ENCODE measurements at places on chromosomes 1 and 21.

- peak; percentile 65 for DNase-seq
Measured at GRCh38 chr1:40939320-40940059, 40.0 kb upstream of the CTPS1 start.

GRCh38 chr21:44299085-44299457, 782 bp upstream of the PFKL start:
- DNase-seq: no peak

DNA sequence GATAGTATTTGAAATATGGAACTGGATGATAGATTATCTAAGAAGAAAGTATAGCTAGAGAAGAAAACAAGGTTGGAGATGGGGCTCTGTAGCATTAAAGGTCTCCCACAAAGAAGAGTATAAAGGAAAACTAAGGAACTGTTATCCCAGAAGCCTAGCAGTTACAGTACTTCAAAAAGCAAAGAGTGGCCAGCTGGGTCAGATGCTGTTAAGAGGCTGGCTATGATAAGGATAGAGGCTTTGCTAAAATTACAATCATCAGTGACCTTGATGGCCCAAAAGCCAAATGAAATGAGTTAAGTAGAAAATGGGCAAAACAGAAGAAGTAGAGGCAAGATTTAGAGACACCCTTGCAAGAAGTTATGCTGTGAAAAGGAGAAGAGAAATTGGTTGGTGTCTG, 25.1 kb upstream of the ANGPTL1 start:
- no peak for DNase-seq

DNA sequence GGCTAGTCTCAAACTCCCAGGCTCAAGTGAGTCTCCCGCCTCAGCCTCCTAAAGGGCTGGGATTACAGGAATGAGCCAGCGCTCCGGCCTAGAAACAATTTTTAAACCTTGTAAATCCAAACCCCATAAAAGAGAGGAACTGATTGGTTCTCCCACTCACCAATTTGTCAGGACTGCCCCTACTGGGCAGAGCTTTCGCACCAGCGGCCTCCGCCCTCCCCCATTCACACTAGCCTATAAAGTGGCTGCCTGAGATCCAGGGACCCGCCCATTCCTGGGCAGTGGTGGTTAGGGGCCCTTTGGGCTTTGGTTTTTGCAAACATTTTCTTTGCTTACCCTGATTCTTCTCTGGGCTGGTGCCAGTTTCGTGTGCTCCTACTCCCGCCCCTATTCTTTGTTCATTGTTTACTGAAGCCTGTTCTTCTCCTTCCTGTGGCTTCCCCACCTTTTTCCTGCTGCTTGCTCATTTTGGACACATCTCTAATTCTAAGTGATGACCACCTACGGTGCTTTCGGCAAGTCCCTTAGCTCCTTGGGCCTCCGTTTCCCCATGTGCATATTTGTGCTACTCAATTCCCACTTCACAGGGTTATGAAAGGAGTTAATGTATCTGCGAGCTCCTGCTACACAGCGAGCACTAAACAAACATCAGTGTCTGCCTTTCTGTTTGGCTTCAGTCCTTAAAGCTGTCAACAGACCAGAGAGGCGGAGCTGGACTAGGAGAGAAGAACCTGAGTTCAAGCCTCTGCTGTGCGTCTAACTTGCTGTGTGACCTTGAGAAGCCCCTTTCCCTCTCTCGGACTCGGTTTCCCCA, 39.8 kb upstream of the CLIC4 start:
- peak; percentile 91 for DNase-seq

DNA sequence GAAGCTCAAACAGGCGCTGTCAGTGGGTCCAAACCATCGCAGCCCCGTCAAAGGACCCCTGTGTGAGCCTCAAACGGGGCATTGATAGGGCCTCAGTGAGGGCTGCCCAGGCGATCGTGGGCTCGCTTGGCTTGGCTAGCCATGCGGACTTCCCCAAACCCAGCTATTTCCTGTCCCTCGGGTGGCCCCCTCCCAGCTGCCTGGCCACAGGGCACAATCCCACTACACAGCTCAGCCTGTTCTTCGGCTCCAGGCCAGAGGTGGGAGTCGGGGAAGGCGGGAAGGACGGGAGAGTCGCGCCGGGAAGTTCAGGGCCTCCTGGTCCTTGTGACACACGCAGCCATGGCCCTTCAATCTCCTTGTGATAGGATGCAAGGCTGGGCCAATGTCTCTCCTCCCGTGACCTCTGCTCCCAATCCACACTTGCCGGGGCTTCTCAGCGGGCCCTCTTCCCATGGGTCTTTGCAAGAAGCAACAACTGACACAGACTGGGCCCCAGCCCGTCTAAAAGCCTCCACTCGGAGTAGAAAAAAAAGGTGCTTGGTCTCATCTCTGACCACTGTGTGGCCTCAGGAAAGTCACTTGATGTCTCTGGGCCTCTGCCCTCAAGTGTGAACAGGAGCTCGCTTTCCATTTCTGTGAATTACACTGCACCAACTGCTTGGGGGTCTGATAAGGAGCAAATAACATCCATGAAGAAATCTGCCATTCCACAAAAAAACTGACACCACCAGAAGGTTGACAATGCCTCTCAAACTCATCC, 7.1 kb upstream of the MATN1 start:
- no peak for DNase-seq

GRCh38 chr1:34176830-34177603, at the start of gene C1orf94:
Gene C1orf94 (plus strand): TSS chr1:34176907. CDS start chr1:34177790, 883 bp downstream.
- no peak for DNase-seq

DNA sequence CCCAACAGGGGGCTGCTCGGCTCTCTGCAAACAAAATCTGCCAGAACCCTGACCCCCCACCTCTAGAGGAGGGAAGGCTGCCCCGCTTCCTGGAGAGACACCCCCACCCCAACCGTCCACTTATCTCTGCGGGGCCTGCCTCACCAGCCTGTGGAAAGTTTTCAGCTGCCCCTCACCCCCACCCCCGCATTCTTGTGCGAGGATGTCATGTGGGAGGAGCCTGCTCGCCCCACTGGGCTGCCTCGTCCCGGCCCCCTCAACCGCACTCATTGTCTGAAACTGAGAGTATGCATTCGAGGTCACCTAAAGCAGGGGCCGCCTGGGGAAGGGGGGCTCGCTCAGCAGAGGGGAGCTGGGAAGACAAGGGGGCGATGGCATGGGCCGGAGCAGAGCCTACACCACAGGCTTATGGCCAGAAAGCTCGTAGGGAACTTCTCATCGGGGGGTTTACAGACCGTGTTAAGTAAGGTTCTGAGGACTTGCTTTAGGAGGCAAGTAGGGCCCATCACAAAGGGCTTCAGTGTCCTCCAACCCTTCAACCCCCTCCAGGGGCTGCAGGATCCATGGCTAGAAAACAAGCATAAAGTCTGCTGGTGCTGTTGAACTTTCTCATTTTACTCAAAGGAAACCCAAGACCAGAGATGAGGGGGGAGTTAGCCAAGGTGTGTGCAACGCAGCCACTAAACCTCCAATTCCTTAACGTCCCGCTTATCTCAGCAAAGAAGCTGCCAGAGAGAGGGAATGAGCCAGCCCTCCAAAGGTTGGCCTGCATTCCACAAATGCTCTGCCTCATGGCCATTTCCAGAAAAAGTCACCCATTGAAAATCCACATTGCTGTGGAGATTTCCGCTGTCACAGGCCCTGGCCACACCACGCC, 9.4 kb downstream of the EPHA2 start:
- peak; percentile 82 for DNase-seq

GRCh38 chr1:48093696-48094528, 96.7 kb upstream of the TRABD2B start:
- peak; percentile 63 for DNase-seq

DNA sequence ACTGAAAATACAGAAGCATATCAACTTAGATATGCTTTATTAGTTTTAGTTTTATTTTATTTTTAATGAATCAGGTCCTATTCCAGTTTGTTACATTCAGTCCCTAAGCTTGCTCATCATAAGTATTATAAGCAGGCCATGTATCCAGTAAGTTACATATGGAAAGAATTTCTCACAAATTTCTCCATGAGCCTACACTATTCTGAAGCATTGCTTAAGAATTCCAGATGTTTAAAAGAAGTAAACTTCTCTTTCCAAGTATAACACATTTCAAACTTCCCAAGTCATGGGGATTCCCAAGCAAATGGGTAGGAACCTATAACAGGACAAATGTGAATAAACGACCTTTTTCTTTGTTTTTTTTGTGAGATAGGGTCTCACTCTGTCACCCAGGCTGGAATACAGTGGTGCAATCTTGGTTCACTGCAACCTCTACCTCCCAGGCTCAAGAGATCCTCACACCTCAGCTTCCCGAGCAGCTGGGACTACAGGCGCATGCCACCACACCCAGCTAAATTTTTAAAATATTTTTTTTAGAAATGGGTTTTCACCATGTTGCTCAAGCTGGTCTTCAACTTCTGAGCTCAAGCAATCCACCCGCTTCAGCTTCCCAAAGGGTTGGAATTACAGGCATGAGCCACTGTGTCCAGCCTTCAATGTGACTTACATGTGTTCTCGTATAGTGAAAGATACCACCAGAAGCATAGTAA, 39.0 kb downstream of the ST7L start:
- no peak for DNase-seq

DNA sequence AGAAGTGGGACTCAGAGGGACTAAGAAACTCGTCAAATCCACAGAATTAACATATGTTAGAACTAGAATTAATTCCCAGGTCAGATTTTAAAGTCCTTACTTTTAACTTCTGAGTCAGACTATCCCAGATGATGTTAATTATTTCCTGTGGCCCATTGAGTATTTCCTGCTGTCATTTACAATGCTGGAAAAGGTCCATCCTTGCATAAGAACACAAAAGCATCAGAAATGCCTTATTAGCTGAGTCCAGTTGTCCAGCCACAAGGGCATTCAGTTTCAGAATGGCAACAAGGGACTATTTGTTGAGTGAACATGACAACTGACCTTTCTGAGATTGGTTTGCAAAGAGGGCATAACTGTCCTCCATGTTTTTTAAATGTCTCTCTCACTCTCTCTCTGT, 16.5 kb upstream of the HIVEP3 start:
- DNase-seq: no peak

DNA sequence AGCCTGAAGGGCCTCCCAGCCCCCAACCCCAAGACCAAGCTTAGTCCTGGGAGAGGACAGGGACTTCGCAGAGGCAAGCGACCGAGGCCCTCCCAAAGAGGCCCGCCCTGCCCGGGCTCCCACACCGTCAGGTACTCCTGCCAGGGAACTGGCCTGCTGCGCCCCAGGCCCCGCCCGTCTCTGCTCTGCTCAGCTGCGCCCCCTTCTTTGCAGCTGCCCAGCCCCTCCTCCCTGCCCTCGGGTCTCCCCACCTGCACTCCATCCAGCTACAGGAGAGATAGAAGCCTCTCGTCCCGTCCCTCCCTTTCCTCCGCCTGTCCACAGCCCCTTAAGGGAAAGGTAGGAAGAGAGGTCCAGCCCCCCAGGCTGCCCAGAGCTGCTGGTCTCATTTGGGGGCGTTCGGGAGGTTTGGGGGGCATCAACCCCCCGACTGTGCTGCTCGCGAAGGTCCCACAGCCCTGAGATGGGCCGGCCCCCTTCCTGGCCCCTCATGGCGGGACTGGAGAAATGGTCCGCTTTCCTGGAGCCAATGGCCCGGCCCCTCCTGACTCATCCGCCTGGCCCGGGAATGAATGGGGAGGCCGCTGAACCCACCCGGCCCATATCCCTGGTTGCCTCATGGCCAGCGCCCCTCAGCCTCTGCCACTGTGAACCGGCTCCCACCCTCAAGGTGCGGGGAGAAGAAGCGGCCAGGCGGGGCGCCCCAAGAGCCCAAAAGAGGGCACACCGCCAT, 21.9 kb upstream of the ARF1 start:
- peak; percentile 37 for DNase-seq

GRCh38 chr1:10437052-10437451, 6.8 kb downstream of the CENPS start:
- no peak for DNase-seq

GRCh38 chr1:81157686-81158085, 643.0 kb upstream of the ADGRL2 start:
- DNase-seq: no peak

- DNase-seq: no peak
Measured at GRCh38 chr1:15476927-15477326, 1.0 kb downstream of the CELA2B start.

GRCh38 chr1:197029749-197030148, 37.3 kb downstream of the F13B start:
- DNase-seq: no peak

GRCh38 chr1:195241066-195241465, 1367.2 kb downstream of the KCNT2 start:
- DNase-seq: no peak

- DNase-seq: no peak
Measured at GRCh38 chr1:226097866-226098625, 35.5 kb downstream of the H3-3A start.

GRCh38 chr1:25517476-25518394, 25.7 kb upstream of the LDLRAP1 start:
- DNase-seq: no peak

GRCh38 chr21:16426936-16427335, 697.2 kb downstream of the USP25 start:
- no peak for DNase-seq
